ENCODE measurements at places on chromosomes 3 and 15.

DNA sequence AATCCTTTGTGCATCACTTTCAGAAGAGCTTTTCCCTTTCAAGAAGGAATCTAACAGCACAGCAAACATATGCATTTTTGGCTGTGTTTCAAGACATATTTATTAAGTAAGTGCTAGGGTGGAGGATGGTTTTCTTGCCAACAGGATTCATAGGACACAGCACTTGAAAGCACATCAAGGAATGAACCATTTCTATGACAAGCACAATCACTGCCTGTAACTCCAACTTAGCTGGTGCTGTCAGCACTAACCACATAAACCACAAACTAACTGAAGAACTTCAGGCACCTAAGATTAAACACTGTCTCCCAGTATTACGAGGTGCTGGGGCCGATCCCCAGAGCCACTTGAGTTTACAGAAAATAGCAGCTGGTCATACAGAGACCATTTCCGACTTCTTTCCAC is 35.4 kb upstream of the SPRED1 start:
- DNase-seq = no peak

DNA sequence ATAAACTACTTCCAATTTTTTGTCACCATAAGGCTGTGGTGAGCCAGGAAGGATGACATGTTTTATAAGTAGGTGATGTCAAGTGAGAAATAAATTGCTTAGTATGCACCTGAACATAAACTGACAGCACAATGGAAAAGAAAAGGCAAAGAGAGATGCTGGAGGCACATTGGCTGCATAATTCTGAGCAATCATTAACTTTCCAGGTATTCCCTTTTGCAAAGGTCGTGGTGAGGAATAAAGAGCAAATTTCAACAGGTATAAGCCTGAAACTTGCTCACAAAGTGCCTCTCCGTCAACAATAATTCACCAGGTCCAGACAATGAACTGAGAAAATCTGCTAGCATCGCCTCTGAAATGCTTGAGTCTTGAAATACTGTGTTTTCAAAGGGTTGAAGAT is 48.2 kb downstream of the ITGB5 start:
- no peak for DNase-seq

- DNase-seq = no peak
Measured at GRCh38 chr15:77243135-77243534, 172.2 kb upstream of the TSPAN3 start.

GRCh38 chr3:38108649-38109579 is 28.0 kb downstream of the ACAA1 start:
- DNase-seq = no peak

DNA sequence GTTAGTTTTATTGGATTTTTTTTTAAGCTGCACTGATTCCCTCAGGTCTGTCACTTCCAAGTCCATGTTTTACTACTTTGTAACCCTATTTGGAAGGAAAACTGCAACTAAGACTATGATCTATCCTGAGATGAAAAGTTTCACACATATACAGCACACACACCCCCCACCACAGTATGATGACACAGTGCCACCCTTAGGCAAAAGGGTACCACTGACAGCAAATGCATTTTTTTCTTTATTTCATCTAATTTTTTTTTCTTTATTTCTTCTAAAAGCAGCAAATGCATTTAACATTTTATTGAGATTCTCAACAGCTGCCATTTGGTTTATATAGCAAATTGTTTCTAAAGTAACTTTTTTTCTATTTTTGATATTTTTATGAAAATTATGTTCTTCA is 21.2 kb downstream of the NGRN start:
- no peak for DNase-seq

- DNase-seq = no peak
Measured at GRCh38 chr3:154427685-154428285, 2.2 kb downstream of the GPR149 start.

DNA sequence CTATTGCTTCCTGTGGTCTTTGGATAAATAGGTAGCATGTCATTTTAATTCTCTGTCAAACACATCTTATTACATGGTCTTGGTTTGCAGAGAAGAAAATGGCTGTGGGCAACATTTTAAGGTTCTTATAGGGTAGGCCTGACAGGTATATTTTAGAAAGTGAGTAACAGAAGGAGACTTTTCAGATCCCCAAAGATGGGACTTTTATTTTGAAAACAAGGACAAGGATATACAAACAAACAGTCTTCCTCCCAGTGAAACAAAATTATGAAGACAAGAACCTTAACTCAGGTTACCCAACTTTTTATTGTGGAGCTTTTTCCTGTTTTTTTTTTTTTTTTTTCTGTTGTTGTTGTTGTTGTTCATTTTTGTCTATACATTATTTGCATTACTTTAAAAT is 916.2 kb downstream of the NTRK3 start:
- no peak for DNase-seq

Measured in stimulated activated CD4-positive, alpha-beta T cell treated with anti-CD3 and anti-CD28 coated beads, Interleukin-15, amount 100 ng/mL, for 48 hours (primary cell).